Activated CD4-positive, alpha-beta T cell treated with anti-CD3 and anti-CD28 coated beads for 24 hours (primary cell): ENCODE measurements at places on chromosomes 6 and 20.

- no peak for DNase-seq
Measured at GRCh38 chr6:163290545-163291274, 123.8 kb upstream of the QKI start.

GRCh38 chr6:72984981-72985665, 240.2 kb downstream of the KHDC1L start:
- DNase-seq = no peak

DNA sequence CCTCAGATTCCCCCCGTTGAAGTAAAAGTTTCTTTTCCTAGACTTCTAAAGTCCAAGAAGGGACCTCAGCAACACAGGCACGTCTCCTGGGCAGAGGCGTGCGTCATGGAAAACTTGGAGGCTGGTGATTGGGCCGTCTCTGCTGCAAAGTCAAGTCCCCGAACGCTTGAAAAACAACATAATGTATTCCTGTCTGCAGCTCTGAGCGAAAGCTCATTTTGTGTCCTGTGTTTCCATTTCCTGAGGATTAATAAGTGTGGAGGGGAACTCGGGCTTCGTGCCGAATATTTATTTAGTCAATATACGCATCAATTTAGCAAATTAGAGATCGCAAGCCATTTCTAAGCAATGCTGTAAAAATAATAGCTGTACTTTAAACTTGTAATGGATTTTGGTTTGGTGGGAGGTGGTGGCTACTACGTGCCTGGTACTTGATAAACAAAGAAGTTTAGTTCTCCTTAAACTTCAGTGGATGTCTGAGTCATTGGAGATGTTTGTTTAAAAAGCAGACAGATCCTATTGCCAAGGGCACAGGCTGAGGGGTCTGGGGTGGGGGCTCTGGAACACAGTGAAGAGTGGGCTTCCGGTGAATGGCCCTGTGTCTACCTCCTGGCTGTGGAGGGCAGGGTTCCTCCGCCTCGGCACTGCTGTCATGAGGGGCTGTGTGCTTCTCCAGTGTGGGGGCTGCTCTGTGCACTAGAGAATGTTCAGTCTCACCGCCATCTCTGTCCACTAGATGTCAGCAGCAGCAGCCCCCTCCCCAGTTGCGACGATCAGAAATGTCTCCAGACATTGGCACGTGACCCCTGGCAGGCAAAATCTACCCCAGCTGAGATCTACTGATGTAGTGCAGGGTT, 21.8 kb downstream of the PCK1 start:
- DNase-seq = no peak

DNA sequence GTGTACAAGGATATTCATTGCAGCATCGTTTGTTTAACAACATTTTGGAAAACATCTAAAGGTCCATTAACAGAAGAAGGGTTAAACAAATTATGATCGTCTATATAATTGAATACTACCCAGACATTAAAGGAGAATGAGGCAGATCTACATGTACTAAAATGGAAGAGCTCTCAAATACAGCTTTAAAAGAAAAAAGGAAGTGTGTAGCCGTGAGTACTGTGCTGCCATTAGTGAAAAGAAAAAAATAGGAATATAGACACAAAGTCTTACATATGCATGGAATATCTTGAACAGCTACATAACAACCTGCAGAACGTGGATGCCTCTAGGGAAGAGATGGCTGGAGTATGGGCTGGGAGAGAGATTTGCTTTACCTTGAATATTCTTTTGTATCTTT, 37.9 kb downstream of the PRDM1 start:
- DNase-seq = no peak

GRCh38 chr6:107560657-107561056, 70.7 kb downstream of the SOBP start:
- DNase-seq = no peak

DNA sequence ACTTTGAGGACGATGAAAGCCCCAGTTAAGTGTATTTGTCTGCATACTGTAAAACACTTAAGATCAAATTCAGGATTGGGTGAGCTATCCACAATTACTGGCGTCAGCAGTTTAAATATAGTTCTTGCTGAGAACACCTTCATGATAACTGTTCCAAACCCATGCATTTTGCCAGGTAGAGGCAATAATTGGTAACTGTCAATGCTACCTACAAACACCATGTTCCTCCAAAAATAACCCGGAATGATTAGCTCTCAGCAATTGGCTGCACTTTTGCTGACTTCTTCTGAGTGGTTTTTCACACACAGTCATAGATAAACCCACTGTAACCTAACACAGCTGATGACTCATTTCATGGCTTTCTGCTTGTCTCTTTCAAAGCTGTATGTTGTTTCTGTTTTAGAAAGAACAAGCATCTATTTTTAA, 1358.6 kb upstream of the GJE1 start:
- no peak for DNase-seq

DNA sequence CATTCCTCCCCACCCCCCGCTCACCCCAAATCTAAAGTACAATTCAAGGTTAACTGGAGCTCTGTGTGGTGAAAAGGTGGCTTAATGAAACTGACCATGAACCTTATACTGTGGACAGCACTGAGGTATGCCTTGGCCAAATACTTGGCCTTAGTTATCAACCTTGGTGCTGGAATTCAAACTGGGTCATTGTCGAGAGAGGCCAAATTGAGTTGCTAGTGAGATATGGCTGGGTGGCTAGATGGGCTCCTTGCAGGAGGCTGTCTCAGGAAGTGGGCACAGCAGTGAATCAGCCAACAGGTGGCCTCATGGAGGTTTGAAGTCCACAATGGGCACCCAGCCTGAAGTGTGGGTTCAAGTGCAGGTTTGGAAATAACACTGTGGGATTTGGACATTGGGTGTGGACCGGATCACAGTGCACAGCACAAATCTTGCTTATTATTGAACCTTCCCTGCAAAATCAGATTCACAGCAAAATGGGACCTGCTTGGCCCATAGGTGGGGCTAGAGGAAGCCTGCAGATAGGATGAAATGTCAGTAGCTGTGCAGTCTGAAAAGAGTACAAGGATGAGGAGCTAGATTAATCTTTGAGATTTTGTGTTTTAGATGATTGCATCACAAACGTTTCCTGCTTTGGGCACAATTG, 5.6 kb upstream of the BTBD3 start:
- no peak for DNase-seq

DNA sequence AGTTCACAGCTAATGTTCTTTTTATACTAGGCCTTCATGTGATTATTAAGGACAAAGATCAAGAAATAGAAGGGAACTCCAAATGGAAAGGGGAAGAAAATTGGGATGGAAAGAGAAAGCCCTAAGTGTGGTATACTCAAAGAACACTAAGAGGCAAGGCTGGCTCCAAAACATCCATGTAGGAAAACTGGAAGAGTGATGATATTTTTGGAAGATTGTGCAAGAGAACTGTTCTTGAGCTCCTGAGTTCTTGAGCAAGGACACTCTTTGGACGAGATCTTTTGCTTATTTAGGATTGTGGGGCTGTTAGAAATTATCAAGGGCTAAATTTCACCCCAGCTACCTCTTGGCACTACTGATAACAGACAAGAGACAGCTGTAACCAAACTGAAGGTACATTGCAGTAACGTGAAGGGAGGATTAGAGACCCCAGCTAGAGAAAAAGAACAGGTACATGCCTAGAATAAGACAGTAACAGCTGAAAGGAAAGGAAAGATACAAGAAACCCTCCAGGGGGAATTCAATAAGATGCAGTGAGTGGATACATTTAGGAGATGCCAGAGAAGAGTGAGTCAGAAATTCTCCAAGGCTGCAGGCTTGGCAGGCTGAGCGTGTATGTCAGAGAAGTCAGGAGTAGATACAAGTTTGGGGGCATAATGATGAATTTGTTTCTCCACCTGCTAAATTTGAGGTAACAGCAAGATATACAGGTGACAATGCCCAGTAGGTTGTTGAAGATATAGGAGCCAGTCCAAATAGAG, 69.7 kb downstream of the CBLN4 start:
- DNase-seq = no peak

DNA sequence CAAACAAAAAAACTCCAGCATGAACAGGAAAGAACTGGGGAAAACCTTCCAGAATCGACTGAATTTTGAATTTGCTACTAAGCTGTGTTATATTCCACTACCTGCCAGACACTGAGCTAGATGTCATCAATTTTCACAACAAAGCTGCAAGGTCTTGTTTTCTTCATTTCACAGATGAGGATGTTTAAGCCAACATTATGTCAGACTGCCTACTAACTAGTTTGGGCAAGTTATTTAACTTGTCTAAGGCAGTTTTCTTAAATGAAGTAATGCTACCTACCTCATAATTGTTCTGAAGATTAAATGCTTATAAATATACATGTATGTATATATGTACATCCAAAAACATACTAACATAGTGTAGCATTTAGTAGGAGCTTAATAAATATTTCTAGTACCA, 144.4 kb downstream of the MMS22L start:
- no peak for DNase-seq

DNA sequence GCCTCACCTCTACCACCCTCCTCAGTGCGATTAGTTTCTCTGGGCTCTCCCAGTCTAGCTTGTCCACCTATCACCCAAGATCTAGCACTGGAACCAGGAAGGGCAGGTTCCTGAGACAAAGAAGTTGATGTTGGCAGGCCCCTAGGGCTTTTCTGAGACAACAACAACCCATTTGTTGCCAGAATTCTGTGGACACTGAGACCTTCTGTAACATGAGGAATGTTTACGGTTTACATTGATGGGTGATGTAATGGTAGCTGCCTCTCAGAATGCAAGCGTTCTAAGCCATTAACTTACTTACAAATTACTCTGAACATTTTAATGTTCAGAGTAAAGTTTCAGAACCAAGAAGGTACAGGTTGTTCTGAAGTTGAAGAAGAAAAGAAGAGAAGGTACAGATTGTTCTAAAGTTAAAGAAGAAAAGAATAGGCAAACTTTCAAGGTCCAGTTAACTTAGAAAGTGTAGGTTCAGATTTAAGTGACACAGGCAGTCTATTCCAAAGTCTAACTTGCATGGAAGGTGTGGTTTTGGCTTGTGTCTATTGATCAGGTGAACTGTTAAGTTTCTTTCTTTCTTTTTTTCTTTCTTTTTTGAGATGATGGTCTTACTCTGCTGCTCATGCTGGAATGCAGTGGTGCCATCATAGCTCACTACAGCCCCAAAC, 3.7 kb upstream of the MED23 start:
- DNase-seq = no peak

GRCh38 chr6:128070406-128070805, 169.5 kb upstream of the THEMIS start:
- DNase-seq = no peak

DNA sequence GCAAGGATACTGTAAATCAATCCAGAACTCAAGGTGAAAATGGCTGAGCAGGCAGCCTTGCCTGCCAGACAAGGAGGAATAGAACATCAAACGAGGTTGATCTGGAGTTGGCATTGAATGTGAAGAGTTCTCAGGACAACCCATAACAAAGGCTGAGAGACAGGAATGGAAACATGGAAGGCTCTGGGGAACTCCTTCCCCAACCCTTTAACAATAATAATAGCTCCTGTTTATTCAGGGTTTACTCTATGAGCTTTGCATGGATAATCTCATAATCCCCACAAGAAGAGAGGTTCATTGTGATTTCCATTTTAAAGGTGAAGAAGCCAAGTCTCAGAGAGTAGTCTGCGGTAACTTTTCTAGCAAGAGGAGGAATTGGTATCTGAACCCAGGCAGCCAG, 151.7 kb downstream of the SOD2 start:
- no peak for DNase-seq

DNA sequence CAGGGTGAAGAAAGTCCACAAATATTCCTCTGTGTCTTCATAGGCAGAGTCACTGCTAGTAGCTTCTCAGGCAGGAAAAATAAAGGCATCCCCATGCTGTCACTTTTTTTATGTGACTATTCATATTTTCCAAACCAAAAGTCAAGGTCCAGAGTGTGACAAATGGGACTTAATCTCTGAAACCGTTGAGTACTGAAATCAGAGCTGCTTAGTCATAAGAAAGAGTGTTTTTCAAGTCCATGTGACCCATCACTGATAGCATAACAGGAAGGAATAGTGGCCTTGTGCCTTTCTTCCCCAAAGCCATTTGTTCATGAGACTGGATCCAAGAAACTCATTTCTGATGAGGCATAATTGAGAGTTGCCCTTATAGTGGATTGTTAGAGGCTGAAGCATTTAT, 210.3 kb upstream of the TSHZ2 start:
- no peak for DNase-seq

- no peak for DNase-seq
Measured at GRCh38 chr20:46112430-46113112, 5.5 kb upstream of the CD40 start.

DNA sequence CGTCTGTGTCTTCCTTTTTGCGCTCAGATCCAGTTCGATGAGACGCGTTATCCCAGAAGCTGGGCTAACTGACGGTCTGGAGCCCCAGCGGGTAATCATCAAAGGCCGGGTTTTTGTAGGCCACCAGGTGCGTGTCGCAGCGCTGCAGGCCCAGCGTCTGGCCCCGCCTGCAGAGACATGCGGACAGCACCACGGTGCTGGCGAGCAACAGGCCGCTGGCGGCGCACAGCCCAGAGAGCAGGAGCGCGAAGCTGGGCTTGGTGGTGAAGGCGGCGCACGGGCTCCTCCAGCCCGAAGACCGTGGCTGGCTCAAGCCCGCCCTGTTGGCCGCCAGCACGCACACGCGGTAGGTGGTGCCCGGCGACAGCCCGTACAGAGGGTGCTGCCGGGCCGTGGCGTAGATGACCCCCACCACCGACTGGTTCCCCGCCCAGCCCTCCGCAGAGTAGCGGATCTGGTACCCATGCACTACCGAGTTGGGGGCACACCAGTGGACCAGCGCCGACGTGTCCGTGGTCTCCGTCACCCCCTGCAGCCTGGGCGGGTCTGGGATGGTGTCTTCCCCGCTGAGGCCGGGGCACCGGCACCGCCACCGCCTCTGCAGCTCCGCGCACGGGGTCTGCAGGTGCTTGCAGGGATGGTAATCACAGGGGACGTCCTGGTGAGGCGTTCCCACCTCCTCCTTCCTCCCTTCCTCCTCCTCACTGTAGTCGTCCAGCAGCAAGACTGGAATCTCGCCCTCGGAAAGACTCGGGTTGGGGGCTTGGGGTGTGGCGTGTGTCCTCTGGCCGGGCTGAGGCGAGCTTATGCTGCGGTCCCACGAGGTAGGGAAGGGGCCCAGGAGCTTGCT, 12.7 kb downstream of the LRRN4 start:
- no peak for DNase-seq

DNA sequence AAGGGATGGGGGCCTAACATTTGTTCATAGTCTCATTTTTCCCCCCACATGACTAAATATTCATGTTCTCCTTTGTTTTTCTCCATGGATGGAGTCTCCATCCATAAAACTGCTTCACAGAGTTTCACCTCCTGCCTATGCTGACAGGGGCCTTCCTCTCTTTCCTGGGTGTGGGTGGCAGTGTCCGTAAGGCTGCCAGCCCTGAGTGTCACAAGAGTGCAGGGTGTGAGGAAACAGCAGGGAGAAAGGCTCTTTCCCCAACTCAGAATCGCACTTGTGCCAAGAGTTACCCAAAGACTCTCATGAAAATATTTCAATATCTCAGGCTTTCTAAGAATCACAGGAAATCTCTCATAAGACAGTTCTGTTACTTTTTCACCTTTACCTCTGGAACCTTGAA, 346.2 kb upstream of the MMS22L start:
- DNase-seq = no peak

DNA sequence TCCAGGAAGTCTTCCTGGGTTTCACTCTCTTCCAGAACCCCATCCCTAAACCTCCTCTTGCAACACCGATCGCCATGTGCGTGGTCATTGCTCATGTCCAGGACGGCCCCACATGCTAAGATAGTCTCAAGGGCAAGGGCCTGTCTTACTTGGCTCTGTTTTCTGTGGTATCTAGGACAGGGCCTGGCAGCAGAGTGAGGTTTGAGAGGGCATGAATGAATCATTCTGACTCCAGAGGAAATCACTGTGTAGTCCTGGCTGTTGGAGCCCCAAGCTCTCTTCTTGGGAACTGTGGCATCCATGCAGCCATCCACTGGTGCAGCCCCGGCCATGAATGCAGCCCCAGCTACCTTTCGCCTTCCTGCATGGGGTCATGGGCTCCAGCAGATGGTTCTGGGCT, 12.4 kb downstream of the SIRPA start:
- DNase-seq = no peak
